ENCODE measurements at places on chromosomes 2 and 18. TPM values are rescaled to one million over a fixed set of nuclear protein-coding genes. Genes with fewer than 3 reads are reported as not detected.

DNA sequence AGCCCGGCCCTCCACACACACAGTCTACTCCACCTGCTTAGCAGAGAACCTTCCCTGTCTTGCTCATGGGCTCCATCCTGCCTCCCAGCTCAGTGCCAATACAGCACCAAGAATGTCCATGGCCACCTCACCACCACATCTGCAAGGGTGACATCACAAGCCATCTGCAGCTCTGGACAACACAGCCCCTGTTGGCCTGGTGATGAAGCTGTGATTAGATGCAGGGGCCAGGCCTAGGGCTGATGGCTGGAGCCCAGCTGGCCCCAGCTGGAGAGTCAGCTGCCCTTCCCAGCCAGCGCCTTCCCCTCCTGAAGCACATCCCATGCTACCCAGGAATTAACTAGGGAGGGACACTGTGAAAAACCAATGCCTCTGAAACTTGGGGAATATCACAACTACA is 91.1 kb downstream of the TTC32 start:
- DNase-seq: no peak

DNA sequence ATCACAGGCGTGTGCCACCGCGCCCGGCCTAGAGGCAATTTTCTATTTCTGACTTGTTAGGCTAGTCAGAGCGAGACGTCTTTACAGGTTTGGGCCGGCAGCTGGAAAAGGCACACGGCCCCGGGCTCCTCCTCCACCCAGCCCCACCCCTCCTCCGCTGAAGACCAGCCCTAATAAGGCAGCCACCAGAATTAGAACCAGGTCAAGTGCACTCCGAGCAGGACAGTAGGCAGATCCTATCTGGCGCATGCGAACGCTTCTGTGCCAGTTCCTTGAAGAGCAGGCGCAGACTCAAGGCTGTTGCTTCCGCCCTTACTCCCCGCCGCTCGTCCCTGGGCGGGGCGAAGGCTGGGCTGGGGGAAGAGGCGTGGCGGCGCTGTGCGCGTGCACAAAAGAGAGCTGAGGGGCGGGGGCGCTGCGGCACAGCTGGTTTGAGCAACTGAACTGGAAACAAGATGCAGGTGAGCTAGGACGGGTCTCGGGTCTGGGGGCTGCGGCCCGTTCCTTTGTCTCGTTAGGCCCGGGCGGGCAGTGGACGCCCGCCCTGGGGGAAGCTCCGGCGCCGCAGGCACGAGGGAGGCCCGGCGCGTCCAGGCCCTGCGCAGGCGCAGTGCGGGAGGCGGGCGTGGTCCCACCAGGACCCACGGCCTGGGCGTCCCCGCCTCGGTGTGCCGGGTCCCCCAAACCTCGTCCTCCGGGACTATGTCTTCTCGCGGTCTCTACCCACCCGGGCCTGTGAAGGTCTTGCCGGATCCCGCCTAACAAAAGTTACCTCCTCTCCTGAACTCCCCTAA is at the start of gene PDCL3:
TSS of gene PDCL3 (plus strand) at position 381 of the 794 bp plus-strand sequence. CDS start at position 456, 75 bp downstream.
- DNase-seq: peak; percentile 99

Gene MPV17
- 46.6 TPM for total RNA-seq

DNA sequence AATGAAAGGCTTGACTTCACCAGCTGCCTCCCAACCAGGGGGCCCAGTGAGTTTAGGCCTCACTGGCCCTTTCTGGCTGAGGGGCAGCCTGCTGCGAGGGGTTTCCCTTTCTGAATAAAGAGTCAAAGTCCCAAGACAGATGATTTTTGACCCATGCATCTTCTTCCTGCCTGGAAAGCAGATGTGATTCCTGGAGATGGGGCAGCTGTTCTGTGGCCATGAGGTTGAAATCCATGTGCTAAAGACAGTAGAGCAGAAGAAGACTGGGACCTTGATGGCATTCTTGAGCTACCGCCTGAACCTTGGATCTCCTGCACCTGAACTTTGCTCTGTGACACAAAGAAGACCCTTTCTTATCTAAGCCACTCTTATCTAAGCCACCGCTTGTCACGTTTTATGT is 19.8 kb downstream of the HPCAL1 start:
- DNase-seq: no peak

- DNase-seq: no peak
Measured at GRCh38 chr2:110702514-110703380, 24.9 kb upstream of the BUB1 start.

DNA sequence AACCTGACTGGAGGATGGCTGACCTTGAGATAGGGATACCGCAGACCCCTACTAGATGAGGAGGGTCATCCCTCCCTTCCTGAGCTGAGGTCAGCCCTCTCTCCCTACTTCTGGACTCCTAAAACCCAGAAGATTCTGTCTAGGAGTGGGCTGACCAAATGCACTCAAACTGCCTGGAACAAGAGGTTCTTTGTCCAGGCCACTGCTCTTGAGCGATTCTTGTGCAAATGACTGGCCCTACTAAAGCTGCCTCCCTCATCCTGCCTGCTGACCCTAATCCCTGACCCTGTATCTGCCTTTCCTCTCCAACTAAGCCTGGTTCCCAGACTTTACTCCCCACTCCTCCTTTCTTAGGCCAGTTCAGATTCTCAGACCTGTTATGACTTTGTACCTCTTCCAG is 56.2 kb downstream of the EFR3B start:
- DNase-seq: no peak

Gene ACMSD
- total RNA-seq: not detected

Gene PTMA
- total RNA-seq: 1,226 TPM

DNA sequence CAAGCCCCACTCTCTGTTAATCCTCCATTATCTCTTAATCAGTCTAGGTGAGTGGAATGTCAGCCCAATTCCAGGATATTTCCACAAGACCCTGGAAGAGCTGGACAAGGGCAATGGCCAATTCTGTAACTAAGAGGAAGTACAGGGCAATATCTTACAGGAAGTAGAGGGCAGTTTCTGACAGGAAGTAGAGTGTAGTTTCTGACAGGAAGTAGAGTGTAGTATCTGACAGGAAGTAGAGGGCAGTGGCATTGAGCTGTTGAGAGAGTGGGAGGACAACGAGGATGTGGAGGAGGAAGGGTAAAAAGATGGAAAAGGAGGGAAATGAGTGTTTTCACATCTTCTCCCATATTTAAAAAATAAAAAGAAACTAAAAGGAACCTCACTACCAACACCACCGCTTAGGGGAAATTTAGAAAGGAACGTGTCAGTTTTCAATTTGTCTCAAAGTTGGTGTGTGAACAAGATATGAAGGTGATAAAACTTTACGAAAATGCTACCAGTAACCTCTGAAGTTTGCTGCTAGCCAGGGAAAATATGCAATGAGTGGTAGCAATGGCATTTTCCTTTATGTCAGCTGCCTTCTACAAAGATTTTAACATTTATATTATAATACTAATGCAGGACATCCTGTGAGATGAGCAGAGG is 430.9 kb upstream of the HNRNPA3 start:
- DNase-seq: no peak

Gene TUBA3D
- total RNA-seq: not detected

- DNase-seq: no peak
Measured at GRCh38 chr2:26161926-26162325, 11.0 kb upstream of the GAREM2 start.

- DNase-seq: no peak
Measured at GRCh38 chr2:150459281-150459680, 28.2 kb downstream of the RND3 start.

DNA sequence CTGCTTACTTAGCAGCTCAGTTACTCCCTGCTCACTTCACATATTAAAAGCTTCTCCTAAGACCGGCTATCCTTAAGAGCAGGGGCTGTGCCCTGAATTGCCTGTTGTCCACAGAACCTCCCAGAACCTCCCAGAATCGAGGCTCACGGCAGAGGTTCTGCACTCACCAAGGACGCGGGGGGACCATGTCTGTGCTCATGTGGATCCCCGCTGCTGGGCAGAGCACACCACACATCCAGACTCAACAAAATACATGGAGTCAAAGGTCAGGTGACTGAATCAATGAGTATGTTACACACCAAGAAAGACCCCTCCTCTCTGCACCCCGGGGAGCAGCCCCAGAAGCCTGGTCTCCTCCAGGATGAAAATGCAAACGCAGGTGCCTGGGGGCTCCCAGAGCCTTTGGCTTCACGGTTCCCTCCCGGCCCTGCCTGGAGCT is 149.0 kb downstream of the MBP start:
- DNase-seq: no peak

- DNase-seq: peak; percentile 75
Measured at GRCh38 chr2:73053316-73054114, 18.0 kb downstream of the SFXN5 start.

DNA sequence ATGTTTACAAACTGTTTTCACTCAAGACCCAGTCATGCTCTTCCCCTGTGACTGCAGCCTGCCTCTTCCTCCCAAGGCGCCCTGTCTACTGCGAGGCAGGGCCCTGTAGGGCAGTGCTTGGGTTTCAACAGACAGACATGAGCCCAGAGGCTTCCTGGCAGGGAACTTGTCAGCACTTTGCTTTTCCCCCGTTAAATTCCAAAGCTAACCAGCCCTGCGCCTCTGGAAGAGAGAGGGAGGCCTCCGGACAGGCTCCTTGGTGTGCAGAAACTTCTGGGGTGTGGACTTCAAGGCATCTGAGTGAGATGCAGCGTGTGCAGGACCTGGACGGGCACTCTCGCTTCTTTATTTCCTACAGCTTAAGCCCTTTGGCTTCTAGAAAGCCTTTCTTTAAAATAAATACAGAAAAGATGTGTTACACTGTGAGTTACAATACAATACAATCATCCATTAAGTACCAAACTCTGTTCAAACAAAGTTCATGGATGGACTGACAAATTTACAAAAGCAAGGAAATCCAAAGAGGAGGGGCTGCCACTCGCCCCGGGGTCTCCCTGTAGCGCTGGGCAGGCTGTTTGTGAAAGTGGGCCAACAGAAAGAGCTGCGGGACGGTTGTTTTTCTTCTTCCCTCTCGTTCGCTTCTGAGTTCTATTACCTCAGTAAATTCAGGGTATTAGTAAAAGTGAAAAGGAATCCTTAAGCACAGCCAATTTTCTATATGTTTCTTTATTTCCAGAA is 8.8 kb upstream of the ZNF516 start:
- DNase-seq: no peak
